ENCODE measurements at places on chromosomes 3 and 15. TPM values are rescaled to one million over a fixed set of nuclear protein-coding genes. Genes with fewer than 3 reads are reported as not detected.

Gene RPS17
- 2,047 TPM for total RNA-seq

Gene TRPM1
- not detected for total RNA-seq

Gene GOLGA8S
- total RNA-seq: not detected

Gene CPNE9
- total RNA-seq: not detected

Gene ECE2
- not detected for total RNA-seq

Gene GCNT3
- total RNA-seq: 1.9 TPM

Gene LYZL4
- not detected for total RNA-seq

Gene GP5
- total RNA-seq: 0.25 TPM

Gene TRANK1
- 4.3 TPM for total RNA-seq

Gene DISP2
- total RNA-seq: 4.6 TPM

DNA sequence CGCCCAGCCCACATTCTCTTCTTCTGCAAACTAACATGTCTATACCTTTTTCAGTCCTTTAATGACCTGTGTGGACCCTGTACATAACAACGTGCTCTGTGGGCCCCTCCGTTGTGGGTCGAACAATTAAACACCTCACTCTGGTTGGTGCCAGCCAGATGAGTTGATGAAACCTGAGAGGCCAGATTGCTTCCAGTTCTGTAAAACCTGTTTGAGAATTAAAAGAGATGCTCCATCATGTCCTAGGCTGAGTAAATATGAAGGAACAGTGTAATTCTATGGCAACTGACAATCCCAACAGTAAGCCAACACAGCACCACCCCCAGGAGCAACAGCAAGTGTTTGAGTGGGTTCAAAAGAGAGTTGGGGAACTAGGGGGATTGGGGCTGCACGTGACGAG lies 5.7 kb upstream of the THBS1 start:
- H3K4me3 ChIP-seq: no peak overlapping the region
- no peak overlapping the region for H3K27ac ChIP-seq
- no peaks in the 10 kb centered on the region for H3K36me3 ChIP-seq
- no peak for DNase-seq

GRCh38 chr3:9810846-9811245 lies 784 bp downstream of the TTLL3 start:
- no peaks in the 10 kb centered on the region for H3K36me3 ChIP-seq
- H3K27ac ChIP-seq: peak overlapping the region; percentile 5
- H3K27me3 ChIP-seq: no peaks in the 10 kb centered on the region
- H3K4me3 ChIP-seq: no peak overlapping the region
- peaks cover 12% of the 10 kb centered on the region for H3K4me1 ChIP-seq
- DNase-seq: no peak

DNA sequence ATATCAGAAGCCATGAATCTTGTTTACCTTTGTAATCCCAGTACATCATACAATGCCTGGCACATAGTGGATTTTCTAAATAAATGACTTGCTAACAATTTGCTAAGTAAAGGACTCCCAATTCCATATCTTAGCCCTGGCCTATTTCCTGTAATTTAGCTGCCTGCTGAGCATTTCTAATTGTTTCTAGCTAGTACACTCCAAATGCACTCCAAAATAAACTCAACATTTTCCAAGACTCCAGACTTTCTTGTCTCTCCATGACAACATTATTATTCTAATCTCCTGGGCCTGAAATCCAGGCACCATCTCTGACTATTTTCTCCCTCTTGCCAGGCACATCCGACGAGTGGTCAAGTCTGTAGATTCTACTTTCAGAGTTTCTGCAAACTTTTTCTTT lies 773.5 kb downstream of the SQOR start:
- no peak overlapping the region for H3K4me3 ChIP-seq
- no peak for DNase-seq
- no peaks in the 10 kb centered on the region for H3K36me3 ChIP-seq
- no peak overlapping the region for H3K27ac ChIP-seq
- no peaks in the 10 kb centered on the region for H3K4me1 ChIP-seq

DNA sequence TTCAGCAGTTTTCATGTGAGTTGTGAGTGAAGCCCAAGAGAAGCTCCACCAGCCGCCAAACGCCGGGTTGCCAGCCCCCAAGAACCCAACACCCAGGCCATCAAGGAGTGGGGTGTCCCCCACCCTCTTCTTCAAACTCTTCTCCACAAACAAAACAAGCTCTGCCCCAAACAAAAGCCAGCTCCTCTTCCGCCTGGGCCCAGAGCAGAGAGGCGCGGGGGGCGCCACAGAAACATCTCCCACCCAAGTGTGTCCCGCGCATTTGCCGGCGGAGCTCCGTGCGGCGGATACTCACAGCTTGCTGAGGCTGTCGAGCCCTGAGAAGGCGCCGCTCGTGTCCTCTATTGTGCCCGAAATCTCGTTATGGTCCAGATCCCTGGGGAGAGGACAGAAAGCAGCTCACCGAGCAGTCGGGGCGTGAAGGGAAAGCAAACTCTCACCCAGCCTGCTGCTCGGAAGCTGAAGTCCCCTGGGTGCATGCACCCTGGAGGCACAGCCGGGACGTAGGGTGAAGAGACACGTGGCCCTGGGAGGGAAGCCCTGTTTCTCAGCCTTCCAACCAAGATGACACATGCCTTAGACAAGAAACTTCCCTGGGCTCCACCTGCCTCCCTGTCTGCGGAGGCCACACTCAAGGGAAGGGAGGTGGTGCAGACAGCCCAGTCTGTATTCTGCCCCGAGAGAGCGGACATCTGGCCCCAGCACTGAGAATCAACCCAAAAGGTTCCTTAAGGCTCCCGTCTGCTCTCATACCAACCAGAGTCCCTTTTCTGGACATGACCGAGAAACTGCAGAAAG lies 95.7 kb downstream of the LRIG1 start:
- no peaks in the 10 kb centered on the region for H3K27me3 ChIP-seq
- DNase-seq: no peak
- peaks cover 5% of the 10 kb centered on the region for H3K36me3 ChIP-seq
- no peak overlapping the region for H3K27ac ChIP-seq
- H3K4me1 ChIP-seq: peaks cover 4% of the 10 kb centered on the region
- no peak overlapping the region for H3K4me3 ChIP-seq

GRCh38 chr15:90866161-90866715 lies 2.1 kb upstream of the FURIN start:
- no peak overlapping the region for H3K4me3 ChIP-seq
- H3K36me3 ChIP-seq: no peaks in the 10 kb centered on the region
- H3K27ac ChIP-seq: peak overlapping the region; percentile 6
- H3K4me1 ChIP-seq: peaks cover 39% of the 10 kb centered on the region

GRCh38 chr3:54577313-54577712 lies 350.5 kb downstream of the LRTM1 start:
- H3K27me3 ChIP-seq: no peaks in the 10 kb centered on the region
- H3K27ac ChIP-seq: no peak overlapping the region
- no peak for DNase-seq
- H3K4me3 ChIP-seq: no peak overlapping the region
- H3K36me3 ChIP-seq: no peaks in the 10 kb centered on the region
- no peaks in the 10 kb centered on the region for H3K4me1 ChIP-seq

GRCh38 chr15:92189166-92189565 lies 204.5 kb upstream of the ST8SIA2 start:
- no peak for DNase-seq
- H3K27me3 ChIP-seq: no peaks in the 10 kb centered on the region
- no peaks in the 10 kb centered on the region for H3K4me1 ChIP-seq
- H3K4me3 ChIP-seq: no peak overlapping the region

GRCh38 chr3:58520403-58521335 lies 16.3 kb downstream of the ACOX2 start:
- H3K4me3 ChIP-seq: no peak overlapping the region
- no peaks in the 10 kb centered on the region for H3K27me3 ChIP-seq

DNA sequence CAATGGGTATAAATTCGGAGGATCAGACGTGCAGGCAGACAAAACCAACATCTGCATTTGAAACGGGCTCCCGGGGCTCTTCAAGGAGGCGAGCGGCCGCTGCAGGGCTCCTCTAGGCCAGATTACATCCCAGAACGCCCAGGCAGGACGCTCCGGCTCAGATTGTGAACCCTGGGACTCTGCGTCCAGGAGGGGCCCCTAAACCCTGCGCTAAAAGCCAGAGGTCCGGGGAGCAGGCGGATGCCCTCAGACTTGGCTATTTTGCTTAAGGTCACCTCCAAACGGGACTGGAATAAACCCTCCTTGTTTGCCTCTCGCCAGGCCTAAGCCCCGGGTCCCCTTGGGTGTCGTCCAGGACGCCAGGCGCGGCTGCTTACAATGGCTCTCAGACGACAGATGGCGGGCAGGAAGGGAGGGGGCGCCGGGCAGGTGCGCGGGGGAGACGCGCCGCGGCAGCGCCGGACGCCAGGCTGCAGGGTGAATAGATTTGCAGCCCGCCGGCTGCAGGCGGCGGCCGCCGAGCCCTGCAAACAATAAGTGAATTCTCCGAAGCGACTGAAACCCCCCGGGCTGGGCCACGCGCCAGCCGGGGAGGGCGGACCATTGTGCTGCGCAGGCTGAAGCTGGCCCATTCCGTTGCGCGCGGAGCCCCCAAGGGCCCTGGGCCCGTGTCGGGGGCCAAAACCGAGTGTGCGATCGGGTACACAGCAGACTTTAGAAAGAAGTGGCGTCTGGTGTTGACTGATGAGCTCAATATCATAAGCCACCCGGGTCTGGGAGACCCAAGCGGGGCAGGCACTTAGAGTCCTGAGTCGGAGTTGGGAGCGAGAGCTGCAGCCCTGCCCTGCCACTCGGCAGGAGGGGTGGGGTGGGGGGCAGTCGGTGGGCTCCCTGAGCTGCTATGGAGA lies 32.3 kb upstream of the AMOTL2 start:
- no peak for DNase-seq
- no peaks in the 10 kb centered on the region for H3K4me1 ChIP-seq
- H3K36me3 ChIP-seq: no peaks in the 10 kb centered on the region
- H3K27ac ChIP-seq: no peak overlapping the region
- peak overlapping the region; percentile 17 for H3K4me3 ChIP-seq
- no peaks in the 10 kb centered on the region for H3K27me3 ChIP-seq

- peaks cover 9% of the 10 kb centered on the region for H3K4me1 ChIP-seq
- peak within 1 kb of the TSS; percentile 80 for H3K27ac ChIP-seq
- peak within 1 kb of the TSS; percentile 62 for H3K4me3 ChIP-seq
- no peaks in the 10 kb centered on the region for H3K36me3 ChIP-seq
Observed at GRCh38 chr3:128153156-128154041, at the start of gene EEFSEC. Gene EEFSEC, plus strand, starts transcription at chr3:128153481. Its CDS starts 27 bp downstream, at chr3:128153508.

DNA sequence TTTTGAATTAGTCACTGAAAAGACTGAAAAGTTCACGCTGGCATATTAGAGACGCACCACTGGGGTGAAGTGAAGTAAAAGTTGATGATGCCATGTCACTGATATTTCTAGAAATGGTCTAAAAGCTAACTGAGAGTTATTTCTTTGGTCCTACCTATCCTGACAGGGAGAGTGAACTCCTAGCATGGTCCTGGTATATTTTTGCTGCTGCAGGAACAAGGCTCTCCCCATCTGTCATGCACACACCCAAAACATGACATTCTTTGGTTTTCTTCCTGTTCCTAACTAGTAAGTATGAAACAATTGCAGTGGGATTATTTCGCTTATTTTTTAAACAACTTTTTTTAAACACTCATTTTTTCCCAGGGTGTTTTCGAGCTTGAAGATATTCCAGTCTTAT lies 466.7 kb downstream of the ERC2 start:
- no peak overlapping the region for H3K4me3 ChIP-seq
- H3K36me3 ChIP-seq: no peaks in the 10 kb centered on the region
- H3K27ac ChIP-seq: no peak overlapping the region
- no peaks in the 10 kb centered on the region for H3K27me3 ChIP-seq

DNA sequence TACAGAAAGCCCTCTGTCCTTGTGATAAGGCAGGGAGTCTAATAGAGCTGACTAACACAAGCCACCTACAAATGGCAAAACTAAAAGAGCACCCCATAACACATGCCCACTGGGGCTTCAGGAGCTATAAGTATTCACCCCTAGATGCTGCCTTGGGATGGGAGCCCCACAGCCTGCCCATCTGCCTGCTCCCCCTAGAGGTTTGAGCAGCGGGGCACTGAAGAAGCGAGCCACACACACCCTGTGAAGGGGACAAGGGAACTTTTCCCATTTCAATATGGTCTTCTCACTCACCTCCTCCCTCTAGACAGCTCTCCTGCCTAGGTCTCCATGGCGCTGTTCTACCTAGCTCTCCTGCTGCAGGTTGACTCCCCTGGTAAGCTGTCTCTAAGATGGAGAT lies 261.0 kb downstream of the SHQ1 start:
- H3K27ac ChIP-seq: no peak overlapping the region
- H3K27me3 ChIP-seq: no peaks in the 10 kb centered on the region
- H3K4me3 ChIP-seq: no peak overlapping the region
- H3K4me1 ChIP-seq: peaks cover 32% of the 10 kb centered on the region

DNA sequence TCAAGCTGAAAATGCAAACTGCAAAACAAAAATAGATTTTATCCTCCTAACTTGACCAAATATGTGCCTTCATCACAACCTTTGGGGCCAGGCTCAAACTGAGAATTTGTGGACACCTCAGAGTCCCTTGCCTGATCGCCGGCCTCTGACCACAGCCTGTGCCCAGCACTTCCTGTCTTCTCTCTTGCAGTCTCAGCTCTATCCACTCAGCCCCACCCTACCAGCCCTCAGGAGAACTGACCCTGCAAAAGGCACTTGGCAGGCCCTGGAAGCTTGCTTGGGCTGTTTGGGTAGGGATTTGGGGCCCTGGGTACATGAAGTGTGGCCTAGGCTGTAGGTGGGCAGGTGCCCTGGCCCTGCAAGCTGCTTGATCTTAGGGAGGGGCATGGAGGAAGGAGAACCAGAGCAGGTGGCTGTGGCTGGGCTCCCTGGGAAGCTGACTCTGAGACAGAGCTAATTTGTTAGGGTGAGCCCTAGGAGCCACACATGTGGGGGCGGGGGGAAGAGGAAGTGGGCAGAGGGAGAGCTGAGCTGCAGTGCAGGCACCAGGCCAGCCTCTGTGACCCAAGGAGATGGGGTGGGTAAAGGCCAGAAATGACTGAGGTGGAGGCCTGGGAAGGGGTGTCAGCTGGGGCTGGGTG lies 8.6 kb downstream of the CLEC3B start:
- H3K36me3 ChIP-seq: no peaks in the 10 kb centered on the region
- no peaks in the 10 kb centered on the region for H3K4me1 ChIP-seq
- H3K27ac ChIP-seq: no peak overlapping the region
- H3K27me3 ChIP-seq: no peaks in the 10 kb centered on the region

DNA sequence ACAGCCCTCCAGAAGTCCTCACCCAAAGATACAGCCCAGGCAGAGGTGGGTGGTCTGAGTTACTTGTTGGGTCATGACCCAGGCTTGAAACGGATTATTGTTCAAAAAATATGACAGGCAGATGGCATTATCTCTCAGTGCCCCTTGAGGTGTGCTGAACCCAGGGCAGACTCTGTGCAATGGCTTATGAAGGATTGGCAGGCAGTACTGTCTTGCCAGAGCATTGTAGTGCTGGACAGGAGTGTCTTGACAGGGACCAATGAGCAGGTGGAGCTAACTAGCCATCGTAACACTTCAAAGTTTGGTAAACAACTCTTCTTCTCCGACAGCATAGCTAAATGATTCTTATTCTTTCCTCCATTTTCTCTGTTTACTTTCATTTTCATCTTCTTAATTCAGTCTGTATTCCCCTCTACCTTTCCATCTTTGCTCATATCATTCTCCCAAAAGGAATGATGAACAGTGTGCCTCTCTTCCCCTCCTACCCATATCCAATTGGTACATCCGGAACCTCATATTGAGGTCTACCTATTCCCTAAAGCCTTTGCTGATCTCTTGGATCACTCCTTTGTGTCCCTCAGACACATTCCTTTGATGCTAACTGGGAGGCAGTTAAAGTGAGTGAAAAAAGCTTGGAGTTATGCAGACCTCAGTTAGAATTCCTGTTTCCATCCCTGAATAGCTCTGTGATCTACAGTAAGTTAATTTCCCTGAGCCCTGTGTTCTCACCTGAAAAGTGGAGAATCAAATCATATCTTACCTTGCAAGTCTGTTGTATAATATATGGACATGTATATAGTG lies 2.6 kb upstream of the IL20RB start:
- no peak overlapping the region for H3K4me3 ChIP-seq
- no peaks in the 10 kb centered on the region for H3K36me3 ChIP-seq
- H3K4me1 ChIP-seq: peaks cover 37% of the 10 kb centered on the region

GRCh38 chr3:43629257-43629656 lies 7.4 kb upstream of the ANO10 start:
- no peak overlapping the region for H3K4me3 ChIP-seq
- H3K27me3 ChIP-seq: no peaks in the 10 kb centered on the region
- no peak for DNase-seq
- no peak overlapping the region for H3K27ac ChIP-seq

Data from Caco-2 (cell line).